ENCODE measurements at places on chromosomes 1 and 21.

GRCh38 chr1:60436186-60436585 is 362.6 kb upstream of the C1orf87 start:
- no peak overlapping the region for H3K27ac ChIP-seq
- no peaks in the 10 kb centered on the region for H3K27me3 ChIP-seq
- H3K4me1 ChIP-seq = no peaks in the 10 kb centered on the region
- no peak overlapping the region for H3K4me3 ChIP-seq
- DNase-seq = no peak

- H3K27ac ChIP-seq = peak overlapping the region; percentile 29
- H3K36me3 ChIP-seq = peaks cover 9% of the 10 kb centered on the region
- H3K4me1 ChIP-seq = peaks cover 11% of the 10 kb centered on the region
- DNase-seq = no peak
- no peaks in the 10 kb centered on the region for H3K27me3 ChIP-seq
- H3K4me3 ChIP-seq = no peak overlapping the region
Measured at GRCh38 chr1:16443975-16444770, 3.6 kb downstream of the NECAP2 start.

GRCh38 chr1:84366786-84367185 is 31.5 kb upstream of the DNASE2B start:
- H3K27me3 ChIP-seq = no peaks in the 10 kb centered on the region
- peak overlapping the region; percentile 29 for H3K27ac ChIP-seq
- no peak overlapping the region for H3K4me3 ChIP-seq
- H3K4me1 ChIP-seq = peaks cover 5% of the 10 kb centered on the region
- DNase-seq = no peak

- no peak for DNase-seq
- no peaks in the 10 kb centered on the region for H3K4me1 ChIP-seq
- no peak overlapping the region for H3K27ac ChIP-seq
- H3K4me3 ChIP-seq = no peak overlapping the region
Measured at GRCh38 chr21:30408782-30409494, 13.1 kb downstream of the KRTAP13-1 start.

DNA sequence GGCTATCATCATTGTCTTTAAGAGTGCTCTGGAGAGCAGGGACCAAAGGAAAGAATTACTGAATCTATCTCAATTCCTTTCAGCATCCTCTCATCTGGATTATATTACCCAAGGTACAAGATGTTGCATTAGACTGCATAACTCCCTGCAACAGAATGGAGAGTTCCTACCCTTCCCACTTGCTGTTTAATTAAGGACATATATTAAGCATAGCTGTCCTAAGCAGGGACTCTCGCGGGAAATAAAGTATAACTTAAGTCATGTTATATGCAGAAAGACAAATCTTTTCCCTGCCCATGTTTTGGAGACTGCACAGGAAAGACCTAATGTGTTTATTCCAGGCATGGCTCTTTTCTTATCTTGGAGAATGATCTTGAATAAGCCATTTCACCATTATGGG is 6.8 kb upstream of the JAM2 start:
- no peaks in the 10 kb centered on the region for H3K36me3 ChIP-seq
- H3K27me3 ChIP-seq = peaks cover 4% of the 10 kb centered on the region
- DNase-seq = no peak
- H3K4me3 ChIP-seq = no peak overlapping the region
- H3K27ac ChIP-seq = no peak overlapping the region

GRCh38 chr1:236289492-236290131 is 7.9 kb upstream of the ERO1B start:
- H3K27ac ChIP-seq = no peak overlapping the region
- no peak for DNase-seq
- H3K36me3 ChIP-seq = no peaks in the 10 kb centered on the region
- peaks cover 20% of the 10 kb centered on the region for H3K27me3 ChIP-seq
- H3K4me3 ChIP-seq = no peak overlapping the region
- H3K4me1 ChIP-seq = no peaks in the 10 kb centered on the region

DNA sequence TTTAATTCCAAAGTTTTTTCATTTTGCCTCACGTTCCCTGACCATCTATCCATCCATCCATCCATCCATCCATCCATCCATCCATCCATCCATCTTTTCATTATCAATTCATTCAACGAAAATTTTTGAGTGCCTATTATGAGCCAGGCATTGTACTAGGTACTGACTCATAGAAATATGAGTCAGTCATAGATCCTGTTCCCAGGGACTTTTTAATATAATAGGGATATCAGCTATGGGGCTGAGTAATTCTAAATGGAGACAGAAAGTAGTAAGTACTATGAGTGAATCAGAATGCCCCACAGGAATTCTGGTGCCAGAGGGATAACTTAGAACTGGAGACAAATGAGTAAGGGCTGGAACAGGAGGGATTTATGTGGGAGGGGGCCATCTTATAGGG is 49.8 kb upstream of the GNG12 start:
- H3K27me3 ChIP-seq = no peaks in the 10 kb centered on the region
- no peaks in the 10 kb centered on the region for H3K4me1 ChIP-seq
- no peaks in the 10 kb centered on the region for H3K36me3 ChIP-seq

DNA sequence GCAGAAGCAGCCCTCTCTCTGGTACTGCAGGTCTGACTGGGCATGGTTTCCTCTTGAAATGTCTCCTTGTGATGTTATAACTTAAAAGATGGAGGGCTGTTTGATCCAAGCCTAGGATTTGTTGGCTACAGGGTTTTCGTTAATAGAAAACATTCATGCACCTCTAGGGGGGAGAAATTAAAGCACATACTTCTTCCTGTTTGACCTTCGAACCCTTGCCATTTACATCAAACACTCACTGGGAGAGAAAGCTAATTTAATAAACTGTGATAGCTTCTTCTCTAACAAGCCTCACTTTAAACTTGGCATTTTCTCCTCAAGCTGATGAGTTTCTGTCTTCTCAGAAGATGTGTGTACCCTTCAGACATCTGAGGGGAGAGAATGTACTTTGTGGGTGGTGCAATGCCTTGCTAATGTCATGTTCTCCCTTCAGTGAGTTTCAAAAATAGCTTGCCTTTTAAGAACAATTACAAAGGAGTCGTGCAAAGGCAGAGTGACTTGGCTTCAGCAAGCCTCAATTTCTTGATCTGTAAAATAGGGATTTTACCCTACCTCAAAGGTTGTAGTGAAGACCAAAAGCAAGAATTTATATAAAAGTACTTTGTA is 20.4 kb downstream of the CACHD1 start:
- H3K27me3 ChIP-seq = no peaks in the 10 kb centered on the region
- no peak overlapping the region for H3K27ac ChIP-seq
- no peak overlapping the region for H3K4me3 ChIP-seq
- H3K36me3 ChIP-seq = no peaks in the 10 kb centered on the region

DNA sequence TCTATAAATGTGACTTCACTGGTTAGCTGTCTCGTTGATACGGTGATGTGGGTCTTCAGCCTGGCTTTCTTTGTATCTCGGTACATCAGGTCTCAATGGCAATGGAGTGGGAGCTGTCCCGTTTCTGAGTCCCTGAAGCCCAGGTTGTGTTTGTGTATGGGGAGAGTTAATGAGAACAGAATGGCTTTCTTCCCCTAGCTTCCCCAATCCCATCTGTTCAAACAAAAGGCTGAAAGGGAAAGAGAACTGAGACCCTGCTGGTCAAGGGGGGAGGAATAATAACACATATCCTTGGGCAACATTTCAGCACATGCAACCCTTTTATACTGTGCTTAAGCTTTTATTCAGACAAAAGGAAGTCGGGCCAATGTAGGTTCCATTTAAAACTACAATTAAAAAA is 28.4 kb upstream of the CASQ2 start:
- H3K4me1 ChIP-seq = peaks cover 19% of the 10 kb centered on the region
- H3K27ac ChIP-seq = no peak overlapping the region
- H3K27me3 ChIP-seq = no peaks in the 10 kb centered on the region
- no peaks in the 10 kb centered on the region for H3K36me3 ChIP-seq
- no peak overlapping the region for H3K4me3 ChIP-seq

- H3K4me1 ChIP-seq = peaks cover 64% of the 10 kb centered on the region
- H3K27me3 ChIP-seq = no peaks in the 10 kb centered on the region
- no peaks in the 10 kb centered on the region for H3K36me3 ChIP-seq
- no peak overlapping the region for H3K4me3 ChIP-seq
Measured at GRCh38 chr1:203512848-203513584, 19.1 kb downstream of the OPTC start.

DNA sequence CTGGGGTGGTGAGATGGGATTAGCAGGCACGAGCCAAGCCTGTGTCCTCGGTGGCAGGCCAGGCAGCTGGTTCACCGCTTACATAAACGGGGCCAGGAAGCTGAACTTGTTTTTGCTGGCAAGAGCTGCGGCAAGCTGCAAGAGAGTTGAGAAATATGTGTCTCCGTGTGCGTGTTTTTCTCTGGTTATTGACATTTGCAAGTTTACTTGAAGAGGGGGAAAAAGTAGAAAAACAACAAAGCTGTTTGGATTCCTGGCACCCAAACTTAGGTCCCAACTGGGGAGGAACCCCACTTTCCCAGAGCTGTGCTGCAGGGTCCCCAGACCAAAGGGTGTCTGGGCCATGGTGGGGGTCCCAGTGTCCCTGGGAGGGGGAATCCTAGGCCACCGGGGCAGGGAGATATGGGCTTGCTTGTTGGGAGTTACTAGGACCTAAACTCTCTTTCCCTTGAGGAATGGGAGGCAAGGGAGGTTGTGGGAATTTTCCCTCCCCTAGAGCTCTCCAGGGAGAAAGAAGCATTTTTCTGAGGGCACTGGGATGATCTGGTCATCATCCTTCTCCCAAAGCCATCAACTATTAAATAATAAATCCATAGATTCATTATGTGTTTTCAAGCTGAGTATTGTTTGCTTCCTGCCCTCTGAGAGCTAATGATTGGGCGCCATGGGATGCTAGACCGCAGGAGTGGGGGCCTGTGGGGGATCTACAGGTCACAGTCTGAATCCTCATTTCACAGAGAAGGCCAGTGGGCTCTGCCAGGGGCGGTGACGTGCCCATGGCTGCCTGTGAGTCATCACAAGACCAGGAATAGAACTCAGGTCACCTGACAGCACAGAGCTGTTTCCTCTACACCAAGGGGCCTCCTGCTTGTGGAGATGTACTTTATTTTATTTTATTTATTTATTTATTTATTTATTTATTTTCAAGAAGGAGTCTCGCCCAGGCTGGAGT is 14.8 kb downstream of the IL6R start:
- H3K4me3 ChIP-seq = peak overlapping the region; percentile 1
- H3K4me1 ChIP-seq = peaks cover 97% of the 10 kb centered on the region
- no peaks in the 10 kb centered on the region for H3K36me3 ChIP-seq
- no peaks in the 10 kb centered on the region for H3K27me3 ChIP-seq
- peak; percentile 33 for DNase-seq

DNA sequence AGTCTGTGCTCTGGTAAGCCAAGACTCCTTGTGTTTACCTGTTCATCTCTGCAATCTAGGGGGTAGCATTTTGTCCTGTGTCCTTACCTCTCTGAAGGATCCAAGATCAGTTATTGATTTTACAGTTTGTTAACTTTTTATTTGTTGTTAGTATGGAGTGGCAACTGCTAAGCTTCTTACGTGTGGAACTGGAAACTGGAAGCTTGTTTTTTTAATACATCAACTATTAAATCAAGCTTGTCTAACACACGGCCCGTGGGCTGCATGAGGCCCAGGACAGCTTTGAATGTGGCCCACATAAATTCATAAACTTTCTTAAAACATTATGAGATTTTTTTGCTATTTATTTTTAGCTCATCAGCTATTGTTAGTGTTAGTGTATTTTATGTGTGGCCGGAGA is 29.2 kb upstream of the MPC2 start:
- no peak overlapping the region for H3K4me3 ChIP-seq
- H3K36me3 ChIP-seq = peaks cover 52% of the 10 kb centered on the region
- H3K27ac ChIP-seq = no peak overlapping the region
- no peak for DNase-seq
- no peaks in the 10 kb centered on the region for H3K27me3 ChIP-seq

DNA sequence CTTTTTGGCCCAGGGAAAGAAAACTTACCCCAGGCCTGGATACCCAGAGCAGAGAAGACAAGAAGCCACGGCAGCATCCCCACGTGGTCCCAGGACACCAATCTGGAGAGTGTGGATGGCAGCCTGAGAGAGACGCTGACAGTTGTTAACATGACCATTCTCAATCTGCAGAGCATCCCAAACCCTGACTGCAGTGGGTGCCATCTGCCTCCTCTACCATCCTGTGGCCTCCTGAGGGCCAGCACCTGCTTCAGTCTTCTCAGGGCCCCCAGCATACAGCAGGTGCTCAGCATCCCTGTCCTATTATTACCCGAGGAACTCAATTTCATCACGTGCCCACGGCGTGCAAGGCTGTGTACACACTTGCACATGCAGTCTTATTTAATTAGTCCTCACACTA is 785 bp downstream of the PGLYRP4 start:
- no peaks in the 10 kb centered on the region for H3K36me3 ChIP-seq
- H3K4me3 ChIP-seq = no peak overlapping the region
- H3K27me3 ChIP-seq = no peaks in the 10 kb centered on the region
- H3K4me1 ChIP-seq = peaks cover 73% of the 10 kb centered on the region
- no peak for DNase-seq

Data from esophagus squamous epithelium (tissue), 5 donors.